ENCODE measurements at places on chromosomes 2 and 18.
A peak's percentile ranks its signal among the peaks of the same experiment; 100 is the strongest.

GRCh38 chr2:84986018-84986417, 15.1 kb downstream of the KCMF1 start:
- no peak for DNase-seq

DNA sequence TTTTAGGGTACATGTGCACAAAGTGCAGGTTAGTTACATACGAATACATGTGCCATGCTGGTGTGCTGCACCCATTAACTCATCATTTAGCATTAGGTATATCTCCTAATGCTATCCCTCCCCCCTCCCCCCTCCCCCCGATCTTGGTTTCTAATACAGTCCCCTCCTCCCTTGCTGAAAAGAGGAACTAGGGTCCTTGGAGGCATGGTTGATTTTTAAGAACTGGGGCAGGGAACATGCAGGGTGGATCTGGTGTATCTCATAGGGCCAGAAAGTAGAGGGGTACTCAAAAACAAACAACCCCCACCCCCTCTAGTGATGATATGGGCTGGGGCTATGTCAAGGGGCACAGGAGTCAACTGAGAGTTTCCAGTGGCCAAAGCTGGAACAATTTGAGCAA, 153.4 kb downstream of the UBR3 start:
- no peak for DNase-seq

DNA sequence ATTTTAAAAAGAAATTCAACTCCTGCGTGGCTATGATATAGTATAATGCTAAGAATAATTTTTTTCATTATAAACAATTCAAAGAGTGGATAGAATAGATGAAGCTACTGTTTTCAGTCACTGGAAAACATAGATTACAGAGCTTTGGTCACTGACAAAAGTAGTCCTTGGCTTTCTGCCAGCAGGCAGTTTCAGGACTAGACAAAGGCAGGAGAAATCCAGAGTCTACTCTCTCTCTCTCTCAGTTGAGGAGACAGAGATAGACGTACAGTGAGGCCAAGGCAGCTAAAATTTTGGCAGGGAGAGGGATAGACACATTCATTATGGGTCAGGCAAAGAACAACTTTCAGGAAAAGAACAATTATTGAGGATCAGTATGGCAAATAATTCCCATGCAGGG, 491.4 kb upstream of the CRIM1 start:
- no peak for DNase-seq

- DNase-seq, result no peak
Observed at GRCh38 chr2:555164-555922, 121.9 kb downstream of the TMEM18 start.

DNA sequence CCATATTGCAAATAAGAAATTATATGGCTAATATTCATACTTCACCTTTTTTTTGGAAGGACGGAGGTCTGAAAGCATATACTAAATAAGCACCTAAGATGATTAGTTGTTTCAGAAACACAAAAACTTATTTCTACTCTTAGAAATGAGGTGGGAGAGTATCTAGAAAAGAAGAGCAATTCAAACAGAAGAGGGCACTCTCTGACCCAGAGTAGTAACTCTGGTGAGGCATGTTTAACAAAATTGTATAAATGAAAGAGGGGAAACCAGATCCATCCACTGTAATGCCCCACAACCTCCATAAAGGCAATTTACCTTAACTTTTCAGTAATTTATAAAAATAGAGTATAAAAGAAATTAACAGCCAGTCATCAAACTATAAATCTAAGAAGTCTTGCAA, 669.6 kb upstream of the VRK2 start:
- peak; percentile 67 for DNase-seq

- DNase-seq, result no peak
Observed at GRCh38 chr2:24385366-24385765, 25.0 kb upstream of the ITSN2 start.

- DNase-seq, result no peak
Observed at GRCh38 chr2:109070290-109070689, 58.7 kb upstream of the SH3RF3 start.

DNA sequence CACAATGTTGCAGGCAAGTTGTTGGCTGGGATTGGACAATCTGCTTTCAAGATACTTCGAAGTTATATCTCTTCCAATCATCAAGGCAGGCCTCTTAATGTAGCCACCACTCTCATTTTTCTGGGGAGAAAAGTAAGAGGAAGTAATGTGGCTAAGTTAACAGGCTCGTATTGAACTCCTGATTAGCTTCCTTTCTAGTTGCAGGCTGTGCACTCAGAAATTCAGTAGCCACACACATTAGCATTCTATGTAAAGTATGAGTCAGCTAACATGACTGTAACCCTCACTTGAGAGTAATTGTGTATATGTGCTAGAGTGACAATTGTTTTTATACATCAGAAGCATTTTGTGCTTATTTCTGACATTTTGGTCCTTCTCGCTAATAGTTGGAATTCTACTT, 3.3 kb downstream of the TWSG1 start:
- peak; percentile 50 for DNase-seq

DNA sequence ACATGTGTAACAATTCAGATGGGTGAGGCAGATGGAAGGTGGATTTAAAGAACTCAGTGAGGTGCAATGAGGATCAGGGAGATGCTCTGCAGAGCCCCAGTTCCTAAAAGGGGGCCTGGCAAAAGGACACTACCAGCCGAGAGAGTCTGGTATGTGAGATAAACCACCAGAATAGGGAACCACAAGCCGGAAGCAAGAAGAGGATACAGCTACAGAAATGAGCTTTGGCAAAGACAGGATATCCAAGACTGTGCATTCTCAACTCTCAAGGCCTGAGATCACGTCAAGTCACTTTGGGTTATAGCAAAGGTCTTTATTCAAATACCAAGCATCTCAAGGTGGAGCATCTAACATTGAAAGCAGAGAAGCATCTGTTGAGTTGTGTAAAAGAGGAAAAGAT, 293.5 kb downstream of the ARHGAP15 start:
- peak; percentile 31 for DNase-seq

- DNase-seq, result peak; percentile 9
Observed at GRCh38 chr2:105571445-105571987, 172.7 kb upstream of the FHL2 start.

DNA sequence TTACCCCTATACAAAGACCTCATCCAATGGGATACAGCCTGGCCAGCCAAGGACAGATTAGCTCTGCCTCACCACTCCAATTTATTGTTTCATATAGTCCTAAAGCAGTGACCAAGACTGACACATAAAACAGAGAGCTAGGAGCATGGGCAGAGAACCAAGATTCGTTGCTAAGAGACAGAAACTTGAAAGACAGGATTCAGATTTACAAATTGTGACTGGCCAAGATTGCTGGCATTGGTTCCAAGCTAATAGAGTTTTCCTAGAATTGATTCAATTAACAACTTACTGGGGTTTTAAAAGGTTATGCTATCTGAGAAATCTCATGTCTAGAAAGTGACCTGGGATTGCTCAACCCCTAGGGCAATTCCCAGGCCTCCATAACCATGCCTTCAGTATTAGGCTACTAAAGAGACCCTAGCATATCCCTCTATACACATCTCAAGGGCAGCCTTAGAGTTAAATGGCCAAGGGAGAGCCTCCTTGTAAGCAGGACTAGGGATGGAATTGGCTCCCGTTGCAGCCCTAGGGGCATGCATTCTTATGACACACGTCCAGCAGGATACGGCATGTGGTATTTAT, 75.6 kb downstream of the ICOS start:
- DNase-seq, result no peak

DNA sequence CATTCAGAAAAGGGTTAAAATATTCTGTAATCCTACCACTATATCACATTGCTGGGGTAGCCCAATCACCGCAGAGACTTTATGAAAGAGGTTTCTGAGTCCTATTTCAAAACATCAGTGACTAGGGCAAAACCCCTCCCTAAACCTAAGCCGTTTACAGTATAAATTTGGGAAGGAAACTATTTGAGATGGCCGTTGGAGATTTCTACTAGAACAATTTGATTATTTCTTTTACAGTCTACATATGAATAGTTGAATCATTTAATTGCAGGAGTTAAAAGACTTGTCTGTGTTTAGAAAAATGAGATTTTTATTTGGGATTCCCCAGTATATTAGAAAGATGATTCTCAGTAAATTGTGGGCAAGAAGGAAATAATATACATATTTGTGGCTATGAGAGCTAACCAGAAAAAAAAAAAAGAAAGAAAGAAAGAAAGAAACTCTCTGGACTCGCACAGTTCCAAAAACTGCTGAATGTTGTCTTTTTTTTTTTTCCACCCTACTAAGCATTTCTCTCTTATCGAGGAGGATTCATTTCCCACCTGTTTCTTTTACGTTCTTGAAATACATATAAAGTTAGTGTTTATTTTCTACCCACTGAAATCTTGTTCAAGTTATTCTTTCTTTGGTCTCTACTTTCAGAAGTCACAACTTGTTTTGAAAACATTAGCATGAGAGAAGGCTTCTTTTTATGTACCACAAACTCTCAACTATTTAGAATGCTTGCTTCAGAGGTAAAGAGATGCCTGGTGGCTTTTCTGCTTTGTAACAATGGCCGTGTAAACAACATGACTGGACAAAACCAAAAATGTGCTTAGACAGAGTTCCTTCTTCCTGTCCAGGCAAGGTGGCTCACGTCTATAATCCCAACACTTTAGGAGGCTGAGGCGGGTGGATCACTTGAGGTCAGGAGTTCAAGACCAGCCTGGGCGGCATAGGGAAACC, 65.9 kb downstream of the BCL2 start:
- DNase-seq, result peak; percentile 80

GRCh38 chr2:224366267-224366844, 35.6 kb downstream of the FAM124B start:
- DNase-seq, result no peak

DNA sequence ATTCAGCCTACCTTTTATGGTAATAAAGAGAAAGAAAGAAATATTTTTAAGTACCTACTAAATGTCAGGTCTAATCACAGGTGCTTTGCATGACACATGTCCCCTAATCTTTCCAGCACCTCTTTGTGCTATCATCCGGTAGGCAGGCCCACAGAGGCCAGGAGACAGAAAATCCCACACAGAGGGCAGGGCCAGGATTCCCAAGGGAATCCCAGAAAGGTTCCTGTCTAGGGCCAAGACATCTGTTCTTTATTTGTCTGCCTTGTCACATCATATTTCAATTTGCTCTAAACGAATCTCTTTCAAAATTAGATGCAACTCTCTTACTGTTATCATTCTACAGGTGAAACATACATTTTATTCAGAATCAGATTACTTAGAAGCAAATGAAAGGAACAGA, 676.1 kb upstream of the GYPC start:
- DNase-seq, result no peak

DNA sequence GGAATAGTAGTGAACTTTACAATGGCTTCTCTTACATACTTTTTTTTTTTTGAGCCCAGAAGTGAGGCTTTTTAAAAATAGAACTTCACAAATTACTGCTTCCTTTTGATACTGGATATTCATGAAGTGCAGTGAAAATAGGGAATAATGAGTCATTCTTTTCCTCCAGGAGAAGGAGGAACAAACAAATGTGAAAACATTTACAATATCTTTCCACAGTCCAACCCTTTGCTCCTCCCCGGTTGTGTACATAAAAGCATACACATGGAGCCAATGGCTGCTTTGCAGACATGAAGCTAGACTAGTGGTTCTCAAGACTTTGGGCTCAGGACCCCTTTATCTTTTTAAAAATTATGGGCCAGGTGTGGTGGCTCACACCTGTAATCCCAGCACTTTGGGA, 266.9 kb downstream of the GBX2 start:
- DNase-seq, result no peak

DNA sequence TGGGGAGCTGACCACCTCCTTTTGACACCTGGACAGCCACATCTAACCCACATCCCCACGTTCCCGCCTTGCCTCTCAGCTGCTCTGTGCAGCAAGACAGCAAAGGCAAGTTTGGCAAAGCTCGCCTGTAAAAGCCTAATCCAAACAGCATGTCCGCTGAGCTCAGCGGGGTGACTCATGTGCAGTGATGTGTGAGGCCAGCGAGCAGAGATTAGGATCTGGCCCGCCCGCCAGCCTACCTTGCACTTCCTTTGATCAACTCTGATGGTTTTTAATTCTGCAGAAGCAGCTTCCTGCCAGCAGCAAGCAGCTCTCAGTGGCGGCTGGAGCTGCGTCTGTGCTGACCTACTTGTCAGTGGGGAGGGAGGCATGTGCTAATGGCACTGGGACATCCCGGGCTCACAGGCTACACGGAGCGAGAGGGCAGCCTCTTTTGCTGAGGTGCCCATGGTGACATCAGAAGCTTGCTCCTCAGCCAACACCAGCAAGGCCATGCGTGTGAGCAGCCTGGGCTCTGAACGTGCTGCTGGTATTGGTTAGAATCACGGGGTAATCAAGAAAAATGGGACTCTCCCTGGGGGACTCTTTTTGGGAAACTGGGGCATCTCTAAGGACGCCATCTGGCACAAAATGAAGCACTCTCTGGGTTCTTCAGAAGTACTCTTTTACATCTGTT, 36.0 kb upstream of the EML4 start:
- peak; percentile 63 for DNase-seq

- DNase-seq, result no peak
Observed at GRCh38 chr2:176035013-176035691, 33.1 kb upstream of the LNPK start.

GRCh38 chr2:62972601-62973000, 78.0 kb upstream of the OTX1 start:
- no peak for DNase-seq

DNA sequence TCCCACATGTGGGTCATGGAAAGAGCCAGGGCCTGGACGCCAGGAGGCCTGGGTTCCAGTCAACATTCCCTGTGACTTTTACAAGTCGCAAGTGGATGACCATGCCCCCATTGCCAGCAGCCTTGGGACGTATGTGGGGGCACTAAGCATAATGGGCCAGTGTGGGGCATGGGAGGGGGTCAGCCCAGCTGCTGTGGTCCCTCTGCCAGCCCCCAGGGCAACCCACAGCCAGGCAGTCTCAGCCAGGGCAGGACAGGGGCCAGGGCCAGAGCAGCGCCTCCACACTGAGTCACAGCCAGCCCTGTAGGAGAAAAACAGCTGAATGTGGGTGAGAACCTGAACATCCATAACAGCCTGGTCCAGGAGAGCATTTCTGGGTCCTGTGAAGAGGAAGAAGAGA, 173.2 kb downstream of the GFPT1 start:
- DNase-seq, result no peak

GRCh38 chr2:77867146-77867545, 345.0 kb upstream of the LRRTM4 start:
- no peak for DNase-seq

GRCh38 chr2:217279140-217279539, 419.3 kb upstream of the TNP1 start:
- no peak for DNase-seq
